ENCODE measurements at places on chromosomes 2 and 18.

DNA sequence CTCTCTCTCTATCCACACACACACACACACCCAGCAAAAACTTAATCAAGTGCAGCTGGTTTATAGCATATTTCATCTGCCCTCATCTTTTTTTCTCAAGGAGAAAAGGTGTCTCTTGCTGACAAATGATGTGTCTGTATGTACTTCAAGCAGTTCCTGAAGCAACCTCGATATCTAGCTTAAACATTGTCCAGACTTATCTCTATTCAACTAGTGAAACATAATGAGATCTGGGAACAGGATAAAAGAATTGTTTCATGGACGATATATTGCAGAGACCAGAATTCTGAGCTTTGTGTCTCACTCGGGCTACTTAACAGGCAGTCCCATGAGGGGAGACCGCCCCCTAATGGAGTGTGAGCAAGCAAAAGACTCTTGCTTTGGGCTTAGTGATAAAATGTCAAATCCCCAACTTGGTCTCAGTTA, 929.2 kb upstream of the SOX11 start:
- DNase-seq: no peak

DNA sequence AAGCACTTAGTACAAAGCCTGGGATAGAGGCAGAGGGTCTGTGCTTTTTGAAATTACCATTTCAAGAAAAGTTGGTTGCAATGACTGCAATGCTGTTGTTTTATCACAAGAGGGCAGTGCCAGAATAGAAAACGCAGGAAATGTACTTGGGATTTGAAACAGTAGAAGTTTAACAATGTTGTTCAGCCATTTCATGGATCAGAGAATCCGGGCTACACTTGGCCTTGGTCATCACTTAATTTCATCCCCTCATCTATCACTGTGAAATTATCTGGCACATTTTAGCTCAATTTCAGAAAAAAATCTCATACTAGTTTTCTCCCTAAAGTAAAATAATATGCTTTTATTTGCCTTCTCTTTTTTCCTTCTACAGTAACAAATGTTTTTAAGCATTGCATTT, 70.8 kb downstream of the RAPGEF4 start:
- no peak for DNase-seq

GRCh38 chr2:162172802-162173370, 20.8 kb upstream of the GCG start:
- peak; percentile 31 for DNase-seq

DNA sequence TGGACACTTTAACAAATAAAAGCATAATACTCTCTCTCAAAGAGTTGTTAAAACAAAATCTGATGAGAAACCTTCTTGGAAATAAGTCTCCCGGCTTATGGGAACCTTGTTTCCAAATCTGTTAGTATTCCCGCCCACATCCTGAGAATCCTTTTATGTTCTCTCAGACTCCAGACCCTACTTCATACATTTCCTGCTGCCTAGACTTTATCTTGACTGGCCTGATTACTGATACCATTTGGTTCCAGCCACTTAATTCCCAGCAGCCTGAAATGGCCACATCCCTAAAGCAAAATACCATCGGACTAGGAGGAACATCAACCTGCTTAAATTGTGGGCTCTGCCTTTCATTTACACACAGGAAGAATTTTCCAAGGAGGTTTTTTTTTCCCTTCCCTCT, 79.1 kb upstream of the CYP1B1 start:
- DNase-seq: no peak

DNA sequence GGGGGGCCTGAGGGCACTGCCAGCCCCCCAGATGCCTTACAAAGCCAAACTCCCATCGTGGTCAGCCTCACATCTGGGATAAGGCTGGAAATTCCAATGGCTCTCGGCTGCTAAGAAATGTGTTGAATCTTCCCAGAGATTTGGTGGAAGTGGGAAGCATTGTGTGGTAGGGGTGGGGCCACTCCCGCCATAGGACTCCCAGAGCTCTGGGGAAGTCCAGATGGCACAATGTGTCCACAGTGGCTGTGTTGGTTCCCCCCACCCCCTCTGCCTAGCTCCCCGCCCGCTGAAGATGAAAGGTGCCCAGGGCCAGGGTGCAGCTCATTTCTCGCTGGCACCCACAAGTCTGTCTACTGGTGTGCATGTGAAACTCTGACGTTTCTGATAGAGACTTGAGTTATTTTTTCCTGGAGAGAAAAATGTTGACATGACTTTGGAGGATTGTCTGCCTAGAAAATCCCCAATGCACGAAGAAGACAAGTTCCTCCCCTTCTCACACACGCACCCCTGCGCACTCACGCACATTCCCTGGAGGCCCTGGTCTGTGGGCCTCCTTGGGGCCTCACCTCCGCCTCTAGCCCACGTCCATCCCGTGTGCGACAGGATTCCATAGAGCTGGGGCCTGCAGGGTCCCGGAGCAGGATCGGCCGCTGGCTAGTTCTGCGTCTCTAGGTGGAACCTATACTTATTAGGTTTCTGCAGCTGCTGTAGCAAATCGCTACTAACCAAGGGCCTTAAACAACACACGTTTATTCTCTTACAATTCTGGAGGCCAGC, 199.1 kb downstream of the ZFP36L2 start:
- no peak for DNase-seq

- no peak for DNase-seq
Measured at GRCh38 chr2:46917628-46918027, 2.0 kb upstream of the MCFD2 start.

DNA sequence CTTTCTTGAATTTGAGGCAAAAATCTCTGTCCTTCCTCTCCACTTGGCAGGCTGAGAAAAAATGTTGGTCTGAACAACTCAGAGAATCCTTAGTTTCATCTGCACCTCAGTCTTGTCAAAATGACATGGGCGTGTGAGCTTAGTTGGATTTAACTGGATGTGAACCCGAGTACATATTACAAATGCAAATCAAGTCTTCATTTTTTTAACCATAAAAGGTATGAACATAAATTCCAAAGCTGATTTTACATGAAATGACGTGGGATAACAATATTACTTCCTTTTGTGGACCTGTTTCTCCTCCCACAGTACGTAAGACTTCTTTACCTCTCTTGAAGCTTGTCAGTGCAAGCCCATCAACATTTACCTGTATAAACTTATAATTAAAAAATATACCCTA, 32.6 kb upstream of the RND3 start:
- DNase-seq: no peak

Data from hippocampal formation (tissue), 2 donors.